Activated T-helper 2 cell treated with anti-CD3 and anti-CD28 coated beads, Interferon-gamma antibody, Interleukin-2, Interleukin-4, amounts not matched to agents 10 μg/mL and 5 μg/mL and 100 μg/mL, durations not matched to agents 14 hours and 24 hours and 36 hours (primary cell): ENCODE measurements at places on chromosomes 2 and 18.

DNA sequence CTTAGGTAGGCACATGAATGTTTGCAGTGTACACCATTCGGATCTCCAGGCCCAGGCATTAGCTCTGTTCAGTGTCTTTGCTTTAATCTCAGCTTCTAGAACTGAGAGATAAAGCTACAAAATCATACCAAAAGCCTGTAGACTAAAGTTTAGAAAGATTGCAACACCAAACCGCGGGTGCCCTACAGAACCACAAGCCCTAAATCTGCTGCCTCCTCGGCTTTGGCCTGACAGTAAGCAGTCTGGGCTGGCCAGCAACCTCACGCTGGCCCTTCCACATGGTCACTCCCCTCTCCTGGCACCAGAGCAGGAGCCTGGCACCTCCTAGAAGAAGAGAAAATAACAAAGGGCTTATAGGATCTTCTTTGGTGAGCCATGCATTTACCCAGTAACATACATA, 8.9 kb upstream of the OSR1 start:
- no peak for DNase-seq

DNA sequence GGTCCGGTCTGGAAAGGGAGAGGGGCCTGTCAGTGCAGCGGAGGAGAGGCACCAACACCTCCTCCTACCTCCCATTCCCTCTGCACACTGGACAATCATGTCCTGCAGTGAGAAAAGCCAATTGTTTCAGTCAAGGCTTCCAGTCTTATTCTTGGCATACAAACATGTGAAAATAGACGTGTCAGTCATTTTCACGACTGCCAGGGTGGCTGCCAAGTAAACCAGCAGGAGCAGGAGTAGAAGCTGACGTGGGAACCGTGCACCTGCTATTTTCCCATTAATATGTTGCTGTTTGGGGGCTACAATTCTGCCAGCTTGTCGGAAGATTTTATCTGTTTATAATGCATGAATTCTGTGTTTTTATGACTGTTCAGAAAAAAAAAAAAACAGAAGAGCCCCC, 202.3 kb downstream of the SPP2 start:
- DNase-seq: no peak

DNA sequence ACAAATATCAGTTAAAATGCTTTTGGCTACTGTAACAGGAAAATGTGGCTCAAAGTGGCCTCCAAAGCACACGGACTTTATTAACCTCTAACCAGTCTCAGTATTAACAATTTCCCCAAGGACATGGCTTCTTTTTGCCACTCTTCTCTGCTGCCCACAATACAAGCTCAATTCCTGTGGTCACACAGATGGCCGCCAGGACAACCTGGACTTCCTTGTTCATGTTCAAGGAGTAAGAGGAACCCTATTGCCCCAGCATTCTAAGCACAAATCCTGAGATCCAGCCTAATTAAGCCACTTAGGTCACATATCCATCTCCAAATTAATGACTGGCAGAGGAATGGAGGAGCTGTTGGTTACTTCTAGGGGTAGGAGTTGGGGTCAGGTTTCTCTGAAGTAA, 38.2 kb downstream of the AOX1 start:
- DNase-seq: no peak

- DNase-seq: no peak
These were observed 102.3 kb downstream of the OSR1 start for GRCh38 chr2:19256121-19256601.

- DNase-seq: no peak
These were observed 133.8 kb upstream of the PKDCC start for GRCh38 chr2:41913921-41914609.

- no peak for DNase-seq
These were observed 28.0 kb upstream of the PIEZO2 start for GRCh38 chr18:11177382-11177781.

- DNase-seq: no peak
These were observed 73.1 kb upstream of the RPRM start for GRCh38 chr2:153551698-153552097.

GRCh38 chr18:42412281-42412680, 457.2 kb downstream of the PIK3C3 start:
- no peak for DNase-seq

DNA sequence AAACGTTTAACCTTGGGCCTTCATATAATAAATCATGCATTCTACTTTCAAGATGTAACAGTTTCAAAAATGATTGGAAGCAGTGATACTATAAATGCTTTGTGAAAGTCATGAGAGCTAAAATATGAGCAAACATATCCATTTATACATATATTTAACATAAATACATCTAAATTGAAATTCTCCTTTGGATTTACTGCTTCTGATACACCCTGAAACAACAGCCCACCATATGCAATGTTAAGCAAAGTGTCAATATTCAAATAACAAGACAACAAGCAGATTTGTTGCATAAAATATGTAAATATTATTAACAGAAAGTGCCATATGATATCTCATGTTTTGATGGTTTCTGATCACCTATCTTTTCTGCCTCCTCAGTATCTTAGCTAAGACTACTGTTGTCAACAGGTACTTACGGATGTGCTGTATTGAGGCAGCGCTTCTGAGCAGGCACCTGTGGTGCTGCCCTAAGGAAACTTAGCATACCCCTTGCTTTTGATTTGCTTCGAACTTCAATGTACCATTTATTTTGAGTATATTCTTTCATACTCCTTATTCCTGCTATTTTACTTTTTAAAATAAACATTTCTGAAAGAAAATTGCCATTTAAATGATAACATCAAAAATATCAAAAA, 6.1 kb downstream of the FIGN start:
- no peak for DNase-seq

GRCh38 chr2:38598991-38599295, 3.8 kb downstream of the HNRNPLL start:
- no peak for DNase-seq

GRCh38 chr2:25320077-25320476, 21.6 kb downstream of the DNMT3A start:
- DNase-seq: no peak
